ENCODE measurements at places on chromosomes 6 and 20. TPM values are rescaled to one million over a fixed set of nuclear protein-coding genes. Genes with fewer than 3 reads are reported as not detected.
A peak's percentile ranks its signal among the peaks of the same experiment; 100 is the strongest.

The SLC17A2 gene
- total RNA-seq = not detected

The AVP gene
- total RNA-seq = not detected

The ELOVL2 gene
- total RNA-seq = 52.7 TPM

The MYCT1 gene
- total RNA-seq = 4.7 TPM

The HMGN3 gene
- 44.6 TPM for total RNA-seq

The HFE gene
- 1.1 TPM for total RNA-seq

The TFAP2B gene
- not detected for total RNA-seq

The OR2B6 gene
- total RNA-seq = not detected

GRCh38 chr20:41192575-41192974 lies 55.2 kb downstream of the PLCG1 start:
- no peak for DNase-seq

GRCh38 chr6:31624070-31624469 lies 3.6 kb downstream of the PRRC2A start:
- DNase-seq = no peak

DNA sequence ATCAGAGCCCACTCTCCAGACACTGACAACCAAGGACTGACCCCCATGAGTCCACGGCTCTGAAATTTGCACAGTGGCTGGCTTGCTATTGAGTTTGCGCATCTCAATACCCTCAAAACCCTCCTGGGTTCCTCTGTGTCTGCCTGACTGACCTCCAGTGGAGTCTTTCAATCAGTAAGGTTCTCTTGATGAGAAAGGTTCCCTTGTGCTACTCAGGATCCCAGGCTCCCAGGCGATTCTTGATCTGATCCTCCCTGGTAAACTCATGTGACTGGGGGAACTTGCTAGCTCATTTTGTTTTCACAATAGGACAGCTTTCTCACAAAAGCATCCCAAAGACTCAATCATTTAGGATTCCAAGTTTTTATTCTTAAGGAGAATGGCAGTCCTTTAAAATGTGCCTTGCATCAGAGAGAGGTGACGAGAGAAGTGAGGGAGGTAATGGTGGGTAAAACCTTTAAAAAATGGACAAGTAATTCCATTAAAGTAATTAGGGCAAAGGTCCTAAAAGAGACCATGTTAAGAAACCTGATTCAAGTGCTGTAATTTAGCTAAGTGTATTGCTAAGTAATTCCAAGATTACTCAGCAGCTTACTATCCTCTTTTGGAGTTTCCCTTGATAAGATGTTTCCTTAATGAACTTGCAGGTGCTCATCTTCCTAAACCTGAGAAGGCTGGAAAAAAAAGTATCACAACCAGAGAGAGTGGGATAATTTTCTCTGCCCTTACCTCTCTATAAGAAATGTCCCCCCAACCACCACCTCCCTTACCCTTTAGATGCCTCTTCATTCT lies 304.7 kb upstream of the SGK1 start:
- DNase-seq = no peak

DNA sequence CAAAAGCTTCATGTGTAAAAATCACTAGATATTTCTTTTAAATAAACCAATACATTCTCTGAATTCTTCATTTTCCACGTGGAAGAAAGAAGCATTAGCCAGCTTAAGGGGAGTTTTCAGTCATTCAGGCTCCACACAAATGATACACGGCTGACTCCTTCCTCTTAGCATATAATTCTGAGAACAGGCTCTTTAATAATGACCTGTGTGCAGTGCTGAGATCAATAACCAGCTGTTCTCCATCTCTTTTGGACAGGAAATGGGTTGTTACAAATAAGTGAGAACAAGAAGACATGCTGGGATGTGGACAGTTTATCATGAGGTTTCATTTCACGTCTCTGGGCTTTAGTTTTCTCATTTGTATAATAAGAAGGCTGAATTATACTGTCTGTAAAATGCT lies 146.9 kb upstream of the C6orf118 start:
- DNase-seq = no peak

- DNase-seq = no peak
Measured at GRCh38 chr20:32563311-32564272, 21.5 kb downstream of the NOL4L start.

- DNase-seq = no peak
Measured at GRCh38 chr20:13396826-13397225, 175.8 kb downstream of the ISM1 start.

DNA sequence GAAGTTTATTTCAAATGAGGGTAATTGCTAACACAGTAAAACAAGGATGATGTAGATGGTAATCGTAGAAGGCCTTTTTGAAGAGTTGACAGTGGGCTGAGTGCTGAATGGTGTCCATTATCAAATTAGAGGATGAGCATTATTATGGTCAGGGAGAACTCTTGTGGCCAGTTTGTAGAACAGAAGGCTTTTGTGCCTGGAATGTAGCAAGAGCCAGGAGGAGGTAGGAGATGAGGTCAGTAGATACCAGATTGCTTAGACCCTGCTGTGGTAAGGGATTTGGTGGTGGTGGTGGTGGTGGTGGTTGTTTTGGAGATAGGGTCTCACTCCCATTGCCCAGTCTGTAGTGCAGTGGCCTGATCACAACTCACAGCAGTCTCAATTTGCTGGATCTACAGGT lies 6.2 kb downstream of the CSE1L start:
- no peak for DNase-seq

DNA sequence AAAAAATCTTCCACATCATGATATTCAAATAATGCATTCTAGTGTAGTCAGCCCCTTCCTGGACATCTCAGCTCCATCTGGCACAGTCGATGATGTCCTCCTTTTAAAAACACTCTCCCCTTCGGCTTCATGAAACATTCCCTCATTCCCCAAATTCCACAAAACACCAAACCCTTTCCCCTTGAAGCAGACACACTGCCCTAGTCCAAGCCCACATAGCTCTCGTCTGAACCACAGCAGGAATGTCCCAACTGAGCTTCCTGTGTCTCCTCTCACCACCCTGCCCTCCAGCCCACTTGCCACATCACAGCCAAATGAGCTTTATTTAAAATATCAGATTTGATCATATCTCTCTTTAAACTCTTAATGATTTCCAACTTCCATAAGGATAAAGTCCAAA lies 106.4 kb upstream of the CARMIL1 start:
- no peak for DNase-seq

DNA sequence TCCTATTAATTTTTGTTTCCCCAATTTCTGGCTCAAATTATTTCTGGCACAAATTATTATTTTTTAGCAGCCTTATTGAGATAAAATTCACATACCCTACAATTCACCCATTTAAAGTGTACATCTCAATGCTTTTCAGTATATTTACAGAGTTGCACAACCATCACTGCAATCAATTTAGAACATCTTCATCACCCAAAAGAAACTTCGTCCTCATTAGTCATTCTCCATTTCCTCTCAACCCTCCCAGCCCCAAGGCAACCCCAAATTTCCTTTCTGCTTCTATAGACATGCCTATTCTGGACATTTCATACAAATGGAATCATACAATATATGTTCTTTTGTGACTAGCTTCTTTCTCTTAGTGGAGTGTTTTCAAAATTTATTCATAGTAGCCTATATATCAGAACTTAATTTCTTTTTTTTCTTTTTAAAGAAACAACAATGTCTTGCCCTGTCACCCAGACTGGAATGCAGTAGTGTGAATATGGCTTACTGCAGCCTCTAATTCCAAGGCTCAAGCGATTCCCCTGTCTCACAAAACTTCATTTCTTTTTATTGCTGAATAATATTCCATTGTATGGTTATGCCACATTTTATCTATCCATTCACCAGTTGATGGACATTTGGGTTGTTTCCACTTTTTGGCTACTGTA lies 84.5 kb downstream of the DNAH8 start:
- no peak for DNase-seq

DNA sequence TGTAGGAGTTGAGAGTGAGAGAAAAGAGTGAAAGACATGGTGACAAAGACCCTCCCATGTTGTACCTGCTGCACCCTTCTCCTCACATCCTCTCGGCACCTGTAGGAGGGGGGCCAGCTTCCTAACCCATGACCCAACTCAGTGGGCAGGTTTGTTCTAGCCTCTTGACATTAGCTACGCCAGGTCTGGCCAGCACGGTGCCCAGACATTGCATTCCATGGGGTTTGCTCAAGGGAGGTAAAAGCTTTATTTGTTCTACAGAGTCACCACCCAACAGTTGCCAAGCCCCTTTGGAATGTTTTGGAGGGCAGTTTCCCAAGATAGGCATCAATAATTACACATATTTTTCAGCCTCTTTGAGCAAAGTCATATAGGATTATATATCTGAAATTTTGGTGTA lies 22.7 kb upstream of the TGM6 start:
- no peak for DNase-seq

DNA sequence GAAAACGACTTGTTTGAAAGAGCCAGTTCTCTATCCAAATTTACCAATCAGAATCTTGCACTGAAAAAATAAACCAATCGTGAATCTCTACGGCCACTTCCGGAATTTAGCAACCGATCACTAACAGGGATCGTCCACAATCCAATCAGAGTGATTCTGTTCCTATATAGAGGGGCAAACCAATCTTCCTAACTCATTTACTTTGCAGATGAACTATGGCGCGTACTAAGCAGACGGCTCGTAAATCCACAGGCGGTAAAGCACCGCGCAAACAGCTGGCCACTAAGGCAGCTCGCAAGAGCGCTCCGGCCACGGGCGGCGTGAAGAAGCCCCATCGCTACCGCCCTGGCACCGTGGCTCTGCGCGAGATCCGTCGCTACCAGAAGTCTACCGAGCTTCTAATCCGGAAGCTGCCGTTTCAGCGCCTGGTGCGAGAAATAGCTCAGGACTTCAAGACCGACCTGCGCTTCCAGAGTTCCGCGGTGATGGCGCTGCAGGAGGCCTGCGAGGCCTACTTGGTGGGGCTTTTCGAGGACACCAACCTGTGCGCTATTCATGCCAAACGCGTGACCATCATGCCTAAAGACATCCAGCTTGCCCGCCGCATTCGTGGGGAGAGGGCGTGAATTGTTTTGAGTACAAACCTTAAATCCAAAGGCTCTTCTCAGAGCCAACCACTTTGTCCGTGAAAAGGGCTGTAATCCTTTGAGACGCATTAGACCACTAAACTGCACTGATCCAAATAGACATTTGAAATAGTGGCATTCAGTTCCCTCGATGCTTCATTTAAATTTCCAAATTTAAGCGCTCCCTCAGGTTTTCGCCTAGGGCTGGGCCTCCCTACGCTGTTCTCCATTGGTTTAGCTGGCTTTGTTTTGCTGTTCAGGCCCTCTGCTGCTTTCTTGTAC lies 138.0 kb downstream of the HFE start:
- DNase-seq = no peak

- DNase-seq = no peak
Measured at GRCh38 chr6:37549558-37549957, 49.9 kb upstream of the CCDC167 start.

- no peak for DNase-seq
Measured at GRCh38 chr20:8399947-8400346, 267.9 kb downstream of the PLCB1 start.

DNA sequence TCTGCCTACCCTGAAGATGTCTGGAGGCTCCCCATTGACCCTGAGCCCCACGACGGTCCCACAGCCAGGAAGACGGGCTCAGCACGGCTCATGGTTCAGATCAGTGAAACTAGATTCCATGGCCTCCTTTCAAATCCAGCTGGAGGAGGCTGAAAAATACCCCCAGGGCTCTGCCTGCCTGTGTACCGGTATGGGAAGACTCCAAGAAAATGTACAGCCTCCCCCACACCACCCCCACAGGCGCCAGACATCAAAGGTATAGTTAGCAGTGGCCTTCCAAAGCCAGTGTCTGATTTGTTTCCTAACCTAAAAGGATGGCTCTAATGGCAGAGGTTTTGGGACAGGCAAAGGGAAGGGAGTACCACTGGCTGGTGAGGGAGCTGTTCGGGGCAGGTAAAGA lies 86.2 kb upstream of the SNAP25 start:
- no peak for DNase-seq

GRCh38 chr6:130020907-130021629 lies 2.7 kb downstream of the L3MBTL3 start:
- DNase-seq = peak; percentile 72

- DNase-seq = no peak
Measured at GRCh38 chr6:111441678-111442243, 41.3 kb downstream of the REV3L start.

- no peak for DNase-seq
Measured at GRCh38 chr6:105692613-105693215, 289.8 kb upstream of the PREP start.

DNA sequence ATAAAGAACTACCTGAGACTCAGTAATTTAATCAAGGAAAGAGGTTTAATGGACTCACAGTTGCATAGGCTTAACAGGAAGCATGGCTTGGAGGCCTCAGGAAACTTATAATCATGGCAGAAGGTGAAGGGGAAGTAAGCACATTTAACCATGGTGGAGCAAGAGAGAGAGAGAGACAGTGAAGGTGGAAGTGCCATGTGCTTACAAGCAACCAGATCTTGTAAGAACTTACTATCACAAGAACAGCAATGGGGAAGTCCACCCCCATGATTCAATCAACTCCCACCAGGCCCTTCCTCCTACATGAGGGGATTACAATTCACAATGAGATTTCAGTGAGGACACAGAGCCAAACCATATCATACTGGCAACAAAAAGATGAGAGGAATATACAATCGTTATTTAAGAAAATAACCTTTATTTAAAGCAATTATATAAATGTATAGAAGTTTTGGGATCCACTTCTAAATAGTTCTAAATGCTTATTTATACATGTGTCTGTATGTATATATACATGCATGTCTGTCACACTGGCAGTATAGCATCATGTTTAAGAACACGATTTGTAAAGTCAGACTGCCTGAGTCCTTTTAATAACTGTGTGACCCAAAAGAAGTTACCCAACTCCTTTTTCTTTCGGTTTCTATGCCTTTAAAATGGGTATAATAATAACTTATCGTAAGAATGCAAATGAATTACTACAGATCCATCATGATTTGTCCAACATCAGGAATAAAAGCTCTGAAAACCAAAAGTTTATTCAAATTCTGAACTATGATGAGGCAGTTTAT lies 255.7 kb upstream of the THEMIS start:
- no peak for DNase-seq

DNA sequence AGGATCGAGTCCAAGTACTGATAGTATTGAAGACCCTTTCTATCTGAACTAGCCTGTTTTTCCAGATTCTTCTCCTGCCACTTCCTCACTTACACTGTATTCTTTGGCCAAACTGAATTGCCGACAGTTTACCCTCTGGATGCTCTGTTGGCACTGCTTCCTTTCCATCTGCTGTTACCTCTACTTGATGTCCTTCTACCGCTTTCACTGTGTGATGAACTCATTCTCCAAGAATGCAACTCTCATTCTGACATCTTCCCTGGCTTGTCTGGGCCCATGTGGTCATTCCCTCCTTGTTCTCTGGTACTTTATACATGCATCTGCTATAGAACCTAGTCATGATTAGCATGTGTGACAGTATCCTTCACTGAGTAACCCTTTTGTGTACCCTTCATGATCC lies 16.3 kb downstream of the RPRD1B start:
- DNase-seq = no peak

GRCh38 chr20:15924556-15924955 lies 648.7 kb downstream of the KIF16B start:
- DNase-seq = no peak

- DNase-seq = no peak
Measured at GRCh38 chr6:16659466-16660156, 101.6 kb downstream of the ATXN1 start.

All from occipital lobe (tissue), 3 donors.